M059J (cell line): ENCODE measurements at places on chromosomes 2 and 18. TPM values are rescaled to one million over a fixed set of nuclear protein-coding genes. Genes with fewer than 3 reads are reported as not detected.

Gene PSD4
- 6.4 and 14.7 TPM in 2 replicates for total RNA-seq

GRCh38 chr2:201618744-201619662 is 24.3 kb downstream of the TMEM237 start:
- DNase-seq = no peak

Gene MATN3
- total RNA-seq = 0.81 and 1.3 TPM in 2 replicates

DNA sequence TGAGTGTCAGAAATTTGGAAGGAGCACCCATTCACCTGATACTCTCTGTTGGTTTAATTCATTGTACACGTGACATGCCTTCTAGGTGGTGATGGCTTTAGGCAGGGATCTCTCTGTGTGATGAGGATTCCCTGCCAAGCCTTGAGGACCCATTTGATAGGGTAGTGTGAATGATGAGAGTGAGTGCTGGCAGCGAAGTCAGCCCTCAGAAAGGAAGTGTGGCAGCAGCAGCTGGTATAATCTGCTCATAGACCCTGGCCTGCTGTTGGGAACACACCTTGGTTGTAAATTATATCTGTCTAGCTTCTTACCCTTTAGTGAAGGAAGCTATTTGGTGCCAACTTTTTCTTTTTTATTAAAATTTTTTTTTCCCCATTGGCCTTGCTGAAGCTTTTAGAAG is 164.5 kb downstream of the HAUS1 start:
- no peak for DNase-seq

GRCh38 chr2:209424199-209424701 is 403 bp downstream of the MAP2 start:
- DNase-seq = no peak

- no peak for DNase-seq
Observed at GRCh38 chr2:241550616-241551580, 7.6 kb upstream of the BOK start.

GRCh38 chr2:174522553-174522952 is 35.7 kb upstream of the GPR155 start:
- DNase-seq = no peak

DNA sequence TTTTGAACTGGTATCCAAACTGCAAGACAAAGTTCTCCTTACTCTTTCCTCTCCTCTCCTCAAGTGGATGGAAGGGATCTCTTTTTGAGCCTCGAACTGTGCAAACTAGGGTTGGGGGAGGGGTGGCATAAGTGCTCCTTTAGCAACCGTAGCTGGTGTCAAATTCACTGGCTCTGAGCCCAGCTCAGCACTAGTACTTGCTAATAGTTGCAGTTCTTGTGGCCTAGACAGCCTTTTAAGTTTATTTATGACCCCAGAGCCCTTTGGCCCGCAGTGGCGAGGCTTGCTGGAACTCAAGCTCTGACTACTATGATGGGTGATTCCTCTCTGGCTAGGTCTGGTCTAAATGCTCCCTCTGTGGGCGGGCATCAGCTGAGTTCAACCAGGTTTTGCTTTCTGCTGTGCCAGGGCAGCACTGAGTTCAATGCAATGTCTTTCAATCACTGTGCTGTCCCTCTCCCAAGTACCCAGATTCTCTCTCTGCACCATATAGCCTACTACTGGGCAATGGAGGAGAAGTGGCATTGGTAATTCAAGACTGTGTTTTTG is 528.4 kb upstream of the SYT4 start:
- DNase-seq = peak; percentile 72

GRCh38 chr2:207993151-207993763 is 32.1 kb downstream of the PLEKHM3 start:
- peak; percentile 83 for DNase-seq

Gene PLEKHH2
- total RNA-seq = 2.4 and 2.5 TPM in 2 replicates

DNA sequence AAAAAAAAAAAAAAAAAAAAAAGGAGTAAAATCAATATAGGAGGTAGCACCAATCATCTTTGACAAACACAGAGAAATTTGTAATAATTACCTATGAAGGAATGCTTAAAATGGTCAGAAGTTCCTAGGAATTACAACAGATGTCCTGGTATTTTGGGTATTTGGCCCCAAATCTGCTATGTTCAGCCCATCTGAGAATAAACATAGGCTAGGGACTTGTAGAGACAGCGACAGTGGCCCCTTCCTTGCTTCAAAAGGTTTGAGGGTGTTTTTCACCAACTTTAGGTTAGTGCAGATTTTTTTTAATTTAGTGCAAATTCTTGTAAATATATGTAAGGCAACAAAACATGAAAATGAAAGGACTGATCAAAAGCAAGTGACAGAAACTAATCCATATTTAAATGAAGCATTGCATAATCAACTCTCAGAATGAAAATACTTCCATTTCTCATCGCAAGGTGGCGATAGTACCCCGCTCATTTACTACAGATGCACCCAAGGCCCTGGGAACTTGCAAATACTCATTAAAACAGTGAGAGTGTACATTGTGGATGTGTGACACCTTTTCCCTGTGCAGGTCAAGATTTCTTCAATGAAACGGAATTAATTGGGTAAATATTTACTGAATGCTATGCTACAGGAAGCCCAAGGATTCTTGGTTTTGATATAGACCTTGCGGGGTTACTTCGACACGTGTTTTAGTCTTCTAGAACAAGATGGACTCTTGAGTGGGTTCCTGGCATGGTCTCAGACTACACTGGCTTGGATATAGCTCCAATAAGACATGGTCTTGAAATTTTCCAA is 44.6 kb downstream of the FAM124B start:
- DNase-seq = peak; percentile 47

- DNase-seq = no peak
Observed at GRCh38 chr2:187966924-187967323, 324.8 kb upstream of the GULP1 start.

GRCh38 chr2:161354106-161354505 is 45.9 kb downstream of the PSMD14 start:
- no peak for DNase-seq

DNA sequence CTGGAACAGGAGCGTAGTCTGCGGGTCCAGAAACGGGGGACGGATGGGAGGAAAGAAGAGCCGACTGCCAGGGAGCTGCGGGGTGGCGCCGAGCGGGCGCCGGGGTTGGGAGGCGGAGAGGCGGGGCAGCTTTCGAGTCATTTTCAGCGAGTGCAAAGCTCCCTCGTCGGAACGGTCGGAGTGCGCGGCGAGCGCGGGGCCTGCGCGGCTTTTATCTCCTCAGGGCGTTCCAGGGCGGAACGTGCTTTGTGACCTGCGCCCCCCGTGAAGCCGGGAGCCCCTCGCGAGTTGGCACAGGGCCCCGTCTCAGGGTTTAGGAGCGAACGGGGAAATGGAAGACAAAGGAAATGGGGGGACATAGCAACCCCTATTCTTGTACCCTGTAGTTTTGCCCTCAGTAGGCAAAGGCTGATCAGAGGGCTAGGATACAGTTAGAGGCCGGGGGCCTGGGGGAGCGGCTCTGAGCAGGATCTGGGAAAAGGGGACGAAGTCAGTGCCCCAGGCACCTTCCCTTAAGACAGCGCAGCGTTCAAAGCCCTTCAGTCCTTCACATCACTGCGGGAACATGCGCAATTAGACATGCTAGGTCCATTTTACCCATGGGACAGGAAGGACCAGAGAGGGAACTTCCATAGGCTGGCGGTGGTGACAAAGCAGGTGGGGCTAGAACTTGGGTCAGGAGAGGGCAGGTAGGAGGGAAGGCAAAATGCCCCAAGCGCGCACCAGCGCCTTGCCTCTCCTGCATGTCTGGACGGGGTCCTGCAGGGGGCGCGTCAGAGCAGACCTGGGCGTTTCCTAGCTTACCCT is 60.1 kb upstream of the IL1RL1 start:
- no peak for DNase-seq

- DNase-seq = no peak
Observed at GRCh38 chr2:160165996-160166395, 34.1 kb downstream of the ITGB6 start.

GRCh38 chr2:45012733-45013132 is 3.5 kb upstream of the SIX2 start:
- DNase-seq = no peak

Gene OR6B3
- total RNA-seq = not detected in 2 replicates

DNA sequence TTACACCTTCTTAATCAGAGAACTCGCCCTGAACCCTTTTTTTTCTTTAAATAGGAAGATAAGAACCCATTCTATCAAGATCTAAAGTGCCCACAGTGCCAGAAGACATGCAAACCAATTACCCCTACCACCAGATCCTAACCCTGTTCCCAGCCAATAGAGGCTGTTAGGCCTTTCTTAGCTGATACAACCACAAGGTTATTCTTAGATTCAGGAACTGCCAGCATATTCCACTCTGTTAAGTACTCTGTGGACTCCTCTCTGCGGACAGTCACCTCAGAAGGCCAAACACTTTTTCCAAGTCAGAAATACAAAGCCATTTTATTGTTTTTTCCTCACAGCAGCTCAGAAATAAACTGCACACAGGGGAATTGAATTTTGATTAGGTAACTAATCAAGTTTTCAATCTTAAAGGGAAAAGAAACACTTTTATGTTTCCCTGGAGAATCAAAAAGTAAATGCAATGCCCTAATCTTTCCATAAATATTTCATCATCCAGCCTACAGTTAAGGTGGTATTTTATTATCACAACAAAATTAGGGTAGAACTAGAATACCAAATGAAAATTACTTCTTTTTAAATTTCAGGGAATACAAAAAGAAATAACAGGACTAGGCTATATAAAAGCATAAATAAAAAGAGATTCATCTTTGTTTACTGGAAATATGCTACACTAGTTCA is 111.4 kb downstream of the NBAS start:
- no peak for DNase-seq

Gene GPR45
- total RNA-seq = not detected in 2 replicates

GRCh38 chr2:180146541-180146940 is 139.4 kb upstream of the CWC22 start:
- DNase-seq = no peak

Gene M1AP
- total RNA-seq = not detected in 2 replicates

Gene ANTXR1
- 28.2 and 38.6 TPM in 2 replicates for total RNA-seq

Gene PAIP2B
- total RNA-seq = 0.52 and 0.81 TPM in 2 replicates

GRCh38 chr2:96088340-96089335 is 27.7 kb downstream of the ADRA2B start:
- DNase-seq = no peak

DNA sequence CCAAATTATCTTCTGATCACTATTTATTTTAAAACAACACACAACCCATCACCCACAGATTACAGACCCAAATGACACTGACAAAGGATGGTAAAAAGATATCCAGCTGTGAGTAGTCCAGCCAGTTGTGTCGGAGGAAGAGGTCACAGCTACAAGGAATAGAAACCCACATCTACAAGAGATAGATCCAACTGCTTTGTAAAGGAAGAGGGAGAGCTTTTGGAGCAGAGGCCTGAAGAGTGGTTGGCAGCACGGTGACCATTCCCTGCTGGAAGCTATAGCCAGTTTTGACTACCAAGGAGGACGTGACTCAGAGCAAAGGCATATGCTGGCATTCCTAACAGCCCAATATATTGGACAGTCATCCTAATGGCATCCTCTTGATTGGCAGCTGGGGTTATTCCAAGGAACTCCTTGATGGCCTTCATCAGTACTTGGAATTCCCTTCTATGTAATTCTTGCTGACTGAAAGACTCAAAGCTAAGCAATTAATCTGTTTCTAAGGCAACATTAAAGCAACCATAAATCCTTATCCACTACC is 17.1 kb downstream of the SLC8A1 start:
- peak; percentile 99 for DNase-seq

- no peak for DNase-seq
Observed at GRCh38 chr2:85246348-85246747, 81.4 kb downstream of the TGOLN2 start.

- DNase-seq = no peak
Observed at GRCh38 chr2:127416506-127417001, 1.7 kb upstream of the PROC start.

- DNase-seq = no peak
Observed at GRCh38 chr2:207935991-207936370, 89.3 kb downstream of the PLEKHM3 start.

GRCh38 chr18:79542876-79543750 is 136.5 kb upstream of the CTDP1 start:
- no peak for DNase-seq

DNA sequence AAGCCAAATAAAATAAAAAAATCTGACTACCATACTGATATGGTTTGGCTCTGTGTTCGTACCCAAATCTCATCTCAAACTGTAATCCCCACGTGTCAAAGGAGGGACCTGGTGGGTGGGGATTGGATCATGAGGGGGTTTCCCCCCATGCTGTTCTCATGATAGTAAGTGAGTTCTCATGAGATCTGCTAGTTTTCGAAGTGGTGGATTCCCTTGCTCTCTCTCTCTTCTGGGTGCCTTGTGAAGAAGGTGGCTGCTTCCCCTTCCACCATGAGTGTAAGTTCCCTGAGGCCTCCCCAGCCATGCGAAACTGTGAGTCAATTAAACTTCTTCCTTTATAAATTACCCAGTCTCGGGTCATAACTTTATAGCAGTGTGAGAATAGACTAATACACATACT is 123.8 kb upstream of the WDSUB1 start:
- no peak for DNase-seq

DNA sequence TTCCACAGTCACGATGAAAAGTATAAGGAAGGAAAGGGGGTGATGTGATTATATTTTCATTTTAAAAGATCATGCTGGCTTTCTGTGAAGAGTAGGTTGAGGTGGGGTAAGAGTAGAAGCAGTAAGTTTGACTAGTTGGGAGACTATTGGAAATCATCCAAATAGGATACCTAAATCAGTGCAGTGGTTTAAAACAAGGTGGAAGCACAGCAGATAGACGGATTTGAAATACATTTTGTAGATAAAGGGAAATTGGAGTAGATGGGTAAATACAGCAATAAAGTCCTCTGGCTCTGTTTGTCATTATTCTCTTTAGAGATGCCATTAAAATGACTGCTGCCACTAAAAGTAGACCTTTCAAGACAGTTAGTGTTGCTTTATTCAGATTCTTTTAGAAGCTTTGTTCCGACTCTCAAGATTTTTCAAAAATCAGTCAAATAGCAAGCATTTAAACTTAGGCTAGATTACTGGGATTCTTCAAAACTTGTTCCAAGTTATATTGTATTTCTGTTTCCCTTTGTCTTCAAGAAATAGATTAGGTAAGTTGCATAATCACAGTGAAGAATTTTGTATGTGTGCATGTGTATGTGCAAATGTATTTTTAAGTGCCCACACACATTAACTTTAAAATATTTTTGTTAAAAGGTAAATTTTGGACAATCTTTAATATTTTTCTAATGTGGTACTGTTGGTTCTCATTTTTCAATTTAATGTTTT is 61.7 kb upstream of the DTNA start:
- DNase-seq = no peak

Gene GPR39
- 8.2 and 10.7 TPM in 2 replicates for total RNA-seq

DNA sequence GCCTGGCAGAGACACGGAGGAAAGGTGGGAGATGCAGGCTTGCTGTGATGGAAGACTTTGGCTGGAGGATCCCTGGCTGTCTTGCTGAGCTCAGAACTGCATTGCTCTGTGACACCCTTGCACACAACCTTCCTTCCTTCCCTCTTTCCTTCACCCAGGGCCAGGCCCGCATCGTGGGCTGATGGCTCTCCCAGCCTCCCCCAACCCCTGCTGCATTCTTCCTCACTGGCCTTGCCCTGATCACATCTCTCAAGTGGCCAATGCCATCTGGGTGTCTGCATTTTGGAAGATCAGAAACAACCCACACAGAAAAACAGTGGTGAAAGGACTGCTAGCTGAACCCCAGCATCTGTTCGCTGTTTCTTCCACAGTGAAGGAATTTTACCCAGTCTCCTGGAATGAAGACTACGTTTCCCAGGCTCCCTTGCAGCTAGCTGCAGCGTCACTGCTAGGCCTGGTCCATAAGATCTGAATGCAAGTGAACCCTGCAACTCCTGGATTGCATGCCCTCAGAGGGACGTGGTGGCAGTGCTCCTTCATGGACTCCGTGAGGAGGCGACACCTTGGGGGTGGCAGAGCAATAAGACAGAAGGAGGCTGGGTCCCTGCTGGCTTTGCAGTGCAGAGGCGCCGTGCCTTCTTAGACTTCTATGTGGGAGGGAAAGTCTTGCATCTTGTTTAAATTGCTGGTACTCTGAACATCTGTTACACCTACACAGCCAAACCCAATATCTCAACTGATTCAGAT is 78.9 kb upstream of the YWHAQ start:
- DNase-seq = no peak
